ENCODE measurements at places on chromosomes 16 and 17.

DNA sequence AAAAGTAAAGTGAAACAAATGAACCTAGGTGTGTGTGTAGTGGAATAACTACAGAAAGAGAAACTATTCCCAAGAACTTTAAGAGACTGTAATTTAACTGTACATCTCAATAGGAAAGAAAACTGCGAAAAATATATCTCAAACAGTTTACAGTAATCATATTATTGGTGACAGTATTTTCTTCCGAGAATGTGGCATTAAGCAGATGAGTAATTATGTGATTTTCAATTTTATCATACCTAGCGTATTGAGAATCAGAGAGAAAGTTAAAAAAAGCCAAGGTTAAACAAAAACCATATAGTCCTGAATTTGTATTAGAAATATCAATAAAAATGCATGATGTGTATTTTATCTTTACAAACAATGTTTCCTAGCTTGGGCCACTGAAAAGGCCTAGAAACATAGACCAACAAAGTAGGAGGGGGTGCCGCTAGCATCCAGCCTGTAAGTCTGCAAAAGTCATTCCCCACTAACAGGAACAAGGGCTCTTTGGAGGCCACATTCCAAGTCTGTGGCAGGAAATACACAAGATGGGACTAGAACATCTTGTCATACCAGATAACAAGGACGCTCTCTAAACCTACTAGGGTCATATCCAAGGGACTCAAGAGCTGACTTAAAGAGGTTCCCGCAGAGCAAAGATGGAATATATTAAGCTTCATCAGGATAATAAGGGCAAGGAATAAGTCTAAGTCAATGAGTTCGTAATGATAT, 20.5 kb downstream of the RNF157 start:
- no peak for DNase-seq

DNA sequence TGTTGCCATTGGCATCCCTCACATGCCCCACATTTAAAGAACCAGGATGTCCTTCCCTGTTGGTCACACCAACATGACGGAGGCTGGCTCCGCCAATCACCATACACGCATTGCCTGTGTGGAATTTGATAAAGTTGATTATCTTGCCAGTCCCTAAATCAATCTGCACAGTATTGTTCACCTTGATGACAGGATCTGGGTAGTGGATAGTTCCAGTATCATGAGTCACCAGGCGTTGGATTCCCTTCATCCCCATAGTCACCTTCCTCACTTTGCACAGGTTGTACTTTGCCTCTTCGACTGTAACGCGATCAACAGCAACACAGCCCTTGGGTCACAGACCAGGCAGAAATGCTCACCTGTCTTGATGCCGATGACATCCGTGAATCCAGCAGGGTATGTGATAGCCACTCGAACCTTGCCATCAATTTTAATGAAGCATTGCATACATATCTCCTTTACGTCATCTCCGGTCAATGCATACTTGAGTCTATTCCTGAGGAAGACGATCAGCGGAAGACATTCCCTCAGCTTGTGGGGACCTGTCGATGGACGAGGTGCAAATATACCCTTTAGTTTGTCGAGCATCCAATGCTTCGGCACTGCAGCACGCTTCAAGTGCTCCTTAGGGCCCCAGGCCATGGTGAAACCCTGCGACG, 14.2 kb downstream of the CTRB2 start:
- DNase-seq, result no peak

- DNase-seq, result no peak
Observed at GRCh38 chr17:10360578-10360977, 12.2 kb downstream of the MYH13 start.

GRCh38 chr17:71331754-71332325, 789.0 kb upstream of the SOX9 start:
- no peak for DNase-seq

GRCh38 chr17:46818316-46818928, at the start of gene WNT3:
Gene WNT3, minus strand, starts transcription at chr17:46818692. Its CDS starts 95 bp downstream, at chr17:46818597.
- DNase-seq, result peak; percentile 45

DNA sequence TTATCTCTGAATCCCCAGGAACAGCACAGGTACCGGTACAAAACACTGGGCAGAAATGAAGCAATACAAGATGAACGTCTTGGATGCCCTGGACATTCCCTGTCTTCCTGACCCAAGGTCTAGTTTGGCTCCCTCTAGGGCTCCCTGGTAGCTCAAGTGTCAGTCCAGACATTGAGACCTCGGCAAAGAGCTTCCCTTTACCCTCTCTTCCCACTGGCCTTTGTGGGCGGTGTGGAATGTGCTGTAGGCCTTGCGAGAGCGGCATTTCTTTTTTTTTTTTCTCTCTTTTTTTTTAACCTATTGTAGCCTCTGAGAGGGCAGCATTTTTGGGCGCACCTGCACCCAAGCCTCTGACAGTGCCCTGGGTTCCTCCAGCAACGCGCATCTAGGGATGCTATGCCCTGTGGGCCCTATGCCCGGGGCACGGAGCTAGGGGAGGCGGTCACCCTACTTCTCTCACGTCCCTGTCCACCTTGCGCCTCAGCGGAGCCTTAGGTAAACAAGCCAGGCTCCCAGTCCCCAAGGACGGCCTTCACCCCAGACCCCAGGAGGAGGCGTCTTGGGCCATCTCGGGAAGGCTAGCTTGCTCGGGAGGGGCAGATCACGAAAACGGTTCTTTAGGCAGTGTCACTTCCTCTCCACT, 1.2 kb upstream of the NFATC3 start:
- DNase-seq, result no peak

- DNase-seq, result no peak
Observed at GRCh38 chr17:73228748-73229236, 32.9 kb downstream of the CPSF4L start.

DNA sequence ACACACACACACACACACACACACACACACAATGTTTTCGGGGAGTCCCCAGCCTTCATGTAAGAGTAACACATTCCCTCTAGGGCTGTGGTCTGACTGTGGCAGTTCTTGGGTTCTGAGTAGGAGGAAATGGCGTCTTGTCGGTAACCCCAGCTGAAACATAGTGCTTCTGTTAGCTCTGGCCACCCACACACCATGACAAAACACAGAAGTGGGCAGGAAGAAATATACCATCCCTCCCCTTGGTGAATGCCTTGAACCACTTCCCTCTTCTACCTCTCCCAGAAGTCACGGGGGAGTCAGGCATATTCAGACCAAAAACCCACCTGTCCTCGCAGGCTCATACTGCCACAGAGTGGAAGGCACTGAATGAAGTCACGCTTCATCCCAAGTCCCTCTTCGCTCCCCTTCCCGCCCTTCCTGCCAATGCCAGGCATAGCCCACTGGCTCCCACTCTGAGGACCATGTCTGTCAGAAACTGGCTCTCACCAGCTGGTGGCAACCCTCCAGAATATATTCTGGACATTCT, 11.5 kb downstream of the SLC35B1 start:
- DNase-seq, result peak; percentile 68

GRCh38 chr16:56986361-56986760, 3.0 kb upstream of the NLRC5 start:
- DNase-seq, result no peak

DNA sequence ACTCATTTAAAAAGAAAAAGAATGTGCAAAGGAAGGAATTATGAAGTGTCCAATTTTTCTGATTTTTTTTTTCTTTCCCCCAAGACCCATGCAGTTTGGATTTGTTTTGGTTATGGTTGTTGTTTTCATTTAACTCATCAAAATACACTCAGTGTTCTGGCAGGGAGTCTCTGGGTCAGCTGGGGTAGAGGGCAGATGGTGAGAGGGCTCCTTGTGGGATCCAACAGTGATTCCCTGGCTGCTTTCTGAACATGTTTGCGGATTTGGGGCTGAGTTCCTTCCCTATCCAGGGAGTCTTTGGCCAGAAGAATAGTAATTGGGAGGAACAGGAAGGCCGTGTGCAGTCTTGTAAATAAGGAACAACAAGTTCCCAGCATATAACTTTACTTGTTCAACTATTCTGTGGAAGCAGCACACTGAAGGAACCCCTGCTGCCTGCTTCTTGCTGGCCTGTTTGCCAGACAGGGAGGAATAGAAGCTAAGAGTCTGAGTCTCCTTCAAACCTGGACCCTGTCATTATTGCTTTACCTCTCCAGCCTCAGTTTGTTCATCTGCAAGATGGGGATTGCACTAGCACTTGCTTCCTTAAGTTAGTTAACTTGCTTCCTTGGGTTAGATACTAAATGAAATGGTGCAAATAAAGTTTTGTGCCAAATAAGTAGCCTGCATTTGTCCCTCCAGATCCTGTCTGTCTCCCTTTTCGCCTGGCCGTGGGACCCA, 32.1 kb downstream of the C17orf67 start:
- DNase-seq, result no peak

DNA sequence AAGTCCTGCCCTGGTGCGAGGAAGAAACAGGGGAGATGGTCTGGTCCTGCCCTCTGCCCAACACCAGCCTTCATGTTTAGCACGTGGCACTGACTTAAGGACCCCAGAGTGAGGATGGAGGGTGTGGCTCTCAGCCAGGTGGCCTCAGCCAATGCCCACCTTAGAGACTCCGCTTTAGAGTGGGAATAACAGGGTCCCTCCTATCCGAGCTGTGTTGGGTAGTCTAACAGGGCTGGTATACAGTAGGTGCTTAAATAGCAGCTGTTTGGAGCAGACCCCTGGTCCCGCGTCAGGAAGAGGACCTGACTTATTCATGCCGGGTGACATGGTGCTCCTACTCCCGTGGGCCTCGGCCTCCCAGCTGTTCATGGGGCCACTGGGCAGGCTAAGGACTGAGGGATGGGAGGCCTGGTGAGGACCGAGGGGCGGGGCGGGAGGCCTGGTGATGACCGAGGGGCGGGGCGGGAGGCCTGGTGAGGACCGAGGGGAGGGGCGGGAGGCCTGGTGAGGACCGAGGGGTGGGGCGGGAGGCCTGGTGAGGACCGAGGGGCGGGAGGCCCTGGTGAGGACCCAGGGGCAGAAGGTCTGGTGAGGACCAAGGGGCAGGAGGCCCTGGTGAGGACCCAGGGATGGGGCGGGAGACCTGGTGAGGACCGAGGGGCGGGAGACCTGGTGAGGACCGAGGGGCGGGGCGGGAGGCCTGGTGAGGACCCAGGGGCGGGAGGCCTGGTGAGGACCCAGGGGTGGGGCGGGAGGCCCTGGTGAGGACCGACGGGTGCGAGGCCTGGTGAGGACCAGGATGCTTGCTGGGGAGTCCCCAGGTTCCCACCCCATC, 7.6 kb downstream of the ZFPM1 start:
- DNase-seq, result no peak

- DNase-seq, result no peak
Observed at GRCh38 chr16:13186813-13187212, 285.4 kb downstream of the SHISA9 start.

- DNase-seq, result no peak
Observed at GRCh38 chr17:49597436-49597835, 21.8 kb downstream of the NXPH3 start.

DNA sequence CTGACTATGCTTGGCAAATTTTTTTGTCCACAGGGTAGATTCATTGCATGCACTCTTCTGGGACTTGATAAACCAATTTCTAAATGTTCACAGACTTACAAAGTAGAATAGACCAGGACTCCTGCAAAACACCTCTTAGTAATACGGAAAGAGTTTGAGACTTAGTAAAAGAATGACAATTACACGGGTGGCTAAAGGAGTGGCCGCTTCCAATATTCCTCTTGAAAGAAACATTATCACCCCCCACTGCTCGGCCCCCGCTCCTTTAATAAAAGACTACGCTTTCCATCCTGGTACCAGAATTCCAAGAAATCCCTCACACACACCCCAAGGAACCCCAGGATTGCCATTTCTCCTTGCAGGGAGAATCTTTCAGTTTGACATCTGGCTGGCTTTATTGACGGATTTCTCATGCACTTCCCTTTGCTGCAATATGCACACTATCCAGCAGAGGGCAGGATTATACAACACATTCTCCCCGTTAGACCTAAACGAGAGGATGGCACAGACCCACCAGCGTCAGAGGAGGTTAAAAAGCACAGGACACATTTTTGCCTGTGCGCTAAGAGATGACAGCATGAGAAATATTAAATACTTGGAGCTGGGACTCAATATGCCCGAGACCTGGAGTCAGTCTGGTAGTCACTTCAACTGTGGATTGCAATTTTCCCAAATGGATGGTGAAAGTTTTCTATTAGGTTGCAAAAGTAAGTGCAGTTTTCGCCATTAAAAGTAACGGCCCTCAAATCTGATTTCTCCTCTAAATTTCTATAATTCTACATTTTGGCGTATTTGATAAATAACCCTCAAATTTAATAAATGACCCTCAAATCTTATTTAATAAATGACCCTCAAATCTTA, 46.6 kb upstream of the NUDT7 start:
- DNase-seq, result peak; percentile 21

DNA sequence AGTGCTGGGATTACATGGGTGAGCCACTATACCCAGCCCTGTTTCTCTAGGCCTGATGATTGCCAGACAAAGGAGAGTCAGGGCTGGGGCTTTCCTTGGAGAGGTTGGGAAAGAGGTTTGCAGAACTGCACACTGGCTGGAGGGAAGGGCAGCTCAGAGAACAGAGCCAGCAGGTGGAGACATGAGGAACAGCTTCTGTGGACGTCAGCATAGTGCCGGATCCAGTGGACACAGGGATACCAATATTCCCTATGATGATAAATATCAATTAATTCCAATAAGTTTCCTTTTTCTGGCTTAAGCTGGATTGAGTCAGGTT, 43.2 kb upstream of the SCNN1B start:
- no peak for DNase-seq

DNA sequence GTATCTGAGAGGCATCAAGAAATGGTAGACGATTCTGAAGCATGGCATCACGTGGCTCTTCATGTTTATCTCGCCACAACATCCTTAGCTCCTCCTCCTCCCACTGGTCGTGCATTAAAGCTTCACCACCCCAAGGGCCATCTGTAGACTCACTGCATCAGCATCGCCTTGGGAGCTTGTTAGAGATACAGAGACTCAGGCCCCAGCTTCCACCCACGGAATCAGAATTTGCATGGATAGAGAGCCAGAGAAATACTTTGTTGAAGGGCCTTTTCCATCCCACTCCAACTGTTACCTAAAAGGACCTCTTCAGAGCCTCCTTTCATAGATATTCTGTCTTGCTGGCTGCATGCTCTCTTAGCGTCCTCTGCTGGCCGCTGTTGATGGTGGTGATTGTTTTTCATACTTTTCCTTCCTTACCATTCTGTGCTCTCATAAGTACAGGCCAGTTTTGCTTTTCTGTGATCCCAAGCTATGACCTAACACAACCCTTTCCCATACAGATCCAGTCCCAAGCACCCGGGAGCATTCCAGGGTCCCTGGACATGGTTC, 1049.4 kb upstream of the EEF2KMT start:
- DNase-seq, result no peak

- no peak for DNase-seq
Observed at GRCh38 chr17:15086776-15087295, 178.3 kb downstream of the PMP22 start.

All from activated T-cell treated with anti-CD3 and anti-CD28 coated beads for 48 hours (primary cell).